H9 (cell line): ENCODE measurements at places on chromosomes 12 and 14.
A peak's percentile ranks its signal among the peaks of the same experiment; 100 is the strongest.

DNA sequence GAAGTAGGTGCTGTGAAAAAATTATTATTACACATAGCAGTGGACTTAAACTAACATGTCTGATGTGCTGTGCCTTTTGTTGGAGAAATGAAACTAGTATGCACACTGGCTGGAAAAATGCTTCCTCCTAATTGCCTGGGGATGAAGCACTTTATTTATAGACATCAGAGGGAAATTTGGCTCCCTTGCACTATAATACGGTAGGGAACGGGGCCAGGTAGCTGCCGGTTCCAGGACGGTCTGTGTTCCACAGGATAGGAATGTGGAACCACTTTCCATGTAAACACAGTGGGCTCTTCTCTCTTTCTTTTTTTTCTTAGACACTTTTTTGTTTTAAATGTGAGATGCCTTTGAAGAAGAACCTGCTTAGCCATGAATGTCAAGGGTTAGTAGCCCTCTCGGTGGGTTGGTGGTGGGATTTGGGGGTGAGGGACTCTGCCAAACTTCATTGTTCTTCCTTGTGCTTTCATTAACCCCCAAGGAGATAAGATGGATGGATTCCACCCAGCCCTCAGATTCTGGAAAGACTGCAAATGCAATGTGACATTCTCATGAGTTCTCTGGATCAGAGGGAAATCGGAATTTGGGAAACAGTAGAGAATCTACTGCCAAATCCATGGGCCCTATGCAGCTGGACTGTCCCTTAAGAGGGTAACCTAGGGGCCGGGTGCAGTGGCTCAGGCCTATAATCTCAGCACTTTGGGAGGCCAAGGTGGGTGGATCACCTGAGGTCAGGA lies 58.0 kb upstream of the GSC start:
- no peak for DNase-seq

DNA sequence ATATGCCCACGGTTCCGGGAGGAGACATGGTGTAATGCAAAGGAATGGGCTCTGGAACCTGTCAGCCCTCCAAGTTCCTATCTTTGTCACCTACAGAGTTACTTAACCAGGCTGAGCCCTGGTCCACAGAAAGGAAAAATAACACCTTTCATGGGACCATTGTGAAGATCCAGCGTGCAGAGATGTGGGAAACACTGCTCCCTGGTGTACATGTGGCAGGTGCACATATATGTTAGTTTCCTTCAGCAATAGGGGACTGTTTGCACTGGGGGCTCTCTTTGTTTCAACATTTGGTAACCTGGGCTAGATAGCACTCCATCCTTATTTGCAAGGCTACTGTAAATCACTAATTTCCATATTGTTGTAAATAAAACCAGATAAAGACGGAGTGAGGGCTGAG lies 72.3 kb downstream of the ANO2 start:
- peak; percentile 27 for DNase-seq

DNA sequence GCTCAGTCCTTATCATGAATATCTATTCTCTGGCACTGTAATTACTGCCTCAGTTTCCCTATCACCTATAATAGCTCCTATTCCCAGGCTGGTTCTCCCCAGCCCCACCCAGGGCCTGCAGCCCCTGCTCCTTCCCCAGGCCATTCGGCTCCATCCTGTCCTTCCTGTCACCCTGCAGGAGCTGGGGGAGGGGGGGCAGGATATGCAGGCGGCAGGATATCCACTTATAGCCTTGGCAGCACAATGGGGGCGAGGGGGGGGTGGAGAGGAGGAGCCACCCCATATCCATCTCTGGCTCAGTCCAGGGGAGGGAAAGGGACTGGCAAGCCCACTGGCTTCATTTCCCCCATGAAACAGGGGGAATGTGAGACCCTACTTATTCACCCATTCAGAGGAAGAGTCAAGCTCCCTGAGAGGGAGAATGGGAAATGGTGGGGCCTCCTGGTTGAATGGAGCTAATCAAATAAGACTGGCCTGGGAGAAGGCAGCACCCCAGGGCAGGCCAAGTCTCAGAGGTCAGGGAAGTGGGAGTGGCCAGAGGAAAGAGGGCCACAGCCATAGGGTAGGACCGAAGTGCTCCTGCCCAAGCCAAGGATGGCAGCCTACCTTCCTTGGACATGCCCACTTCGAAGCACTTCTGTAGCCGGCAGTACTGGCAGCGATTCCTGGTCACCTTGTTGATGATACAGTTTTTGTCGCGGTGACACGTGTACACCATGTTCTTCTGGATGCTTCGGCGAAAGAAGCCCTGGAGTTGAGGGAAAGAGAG lies 7.8 kb upstream of the ITGB7 start:
- DNase-seq, result peak; percentile 88

- no peak for DNase-seq
These were observed 263.4 kb upstream of the PLEKHG7 start for GRCh38 chr12:92439420-92439805.

DNA sequence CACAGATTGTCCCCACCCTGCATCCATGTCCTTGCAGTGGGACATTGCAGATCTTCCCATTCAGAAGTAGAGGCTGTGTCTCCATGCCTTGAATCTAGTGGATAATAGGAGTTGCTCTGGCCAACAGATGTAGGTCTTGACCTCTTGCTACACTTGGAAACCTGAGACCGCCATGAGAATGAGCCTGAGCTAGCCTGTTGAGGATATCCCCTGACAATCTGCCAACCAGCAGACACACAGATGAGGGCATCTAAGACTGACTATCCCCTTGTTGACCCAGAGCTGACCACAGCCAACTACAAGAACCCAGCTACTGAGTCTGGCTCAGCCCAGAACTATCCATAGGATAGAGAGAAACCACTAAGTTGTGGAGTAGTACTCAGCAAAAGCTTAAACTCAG lies 161.1 kb upstream of the NOS1 start:
- DNase-seq, result no peak

GRCh38 chr12:2449586-2449985 lies 345.2 kb upstream of the FKBP4 start:
- no peak for DNase-seq

- DNase-seq, result no peak
These were observed 132.4 kb upstream of the PZP start for GRCh38 chr12:9340422-9341259.

- DNase-seq, result peak; percentile 97
These were observed at the start of gene ITPR2 for GRCh38 chr12:26832822-26833742. ITPR2 (minus strand) TSS chr12:26833194; CDS start chr12:26832781, 413 bp downstream.

DNA sequence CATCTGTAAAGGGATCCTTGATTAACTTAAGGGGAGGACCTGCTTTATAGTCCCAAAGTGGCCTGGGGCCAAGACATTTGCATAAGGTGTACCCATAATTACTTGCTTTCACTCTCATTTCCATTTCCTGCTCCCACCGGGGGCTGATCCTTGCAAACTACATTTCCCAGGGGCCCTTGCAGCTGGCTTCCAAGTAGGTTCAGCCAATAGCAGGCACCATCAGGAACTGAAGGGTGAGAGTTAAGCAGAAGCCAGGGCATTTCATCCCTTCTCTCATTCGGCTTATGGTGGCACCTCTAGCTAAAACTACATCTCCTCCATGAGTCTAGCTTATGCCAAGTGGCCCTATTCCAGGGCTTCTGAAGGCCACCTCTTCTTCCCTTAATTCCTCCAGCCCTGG lies 88.8 kb downstream of the CCDC60 start:
- DNase-seq, result peak; percentile 90

- DNase-seq, result no peak
These were observed 702 bp upstream of the PRPH start for GRCh38 chr12:49294086-49294803.

- no peak for DNase-seq
These were observed 67.9 kb upstream of the RMST start for GRCh38 chr12:97394657-97395056.

DNA sequence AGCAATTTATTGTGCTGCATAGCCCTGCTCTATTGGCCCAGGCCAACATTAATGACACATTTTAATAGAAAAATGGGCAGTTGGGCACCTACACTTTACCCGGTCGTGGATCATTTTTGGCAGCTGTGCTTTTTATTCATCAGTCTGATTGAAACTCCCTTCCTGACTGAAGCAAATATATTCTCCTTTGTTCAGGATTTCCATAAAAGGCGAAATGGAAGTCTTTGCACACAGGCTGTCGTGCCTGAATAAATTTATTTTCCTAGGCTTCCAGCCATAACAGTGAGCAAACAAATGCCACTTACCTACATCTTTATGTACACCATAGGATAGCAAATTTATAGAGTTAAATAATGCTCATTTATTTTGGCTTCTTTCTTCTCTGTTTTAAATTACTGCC lies 480.7 kb upstream of the DCN start:
- DNase-seq, result no peak

GRCh38 chr14:101544550-101544949 lies 16.7 kb upstream of the DIO3 start:
- no peak for DNase-seq
